ENCODE measurements at places on chromosomes 4 and X. TPM values are rescaled to one million over a fixed set of nuclear protein-coding genes. Genes with fewer than 3 reads are reported as not detected.

RAPGEF2 gene
- 55.6 TPM for total RNA-seq

GRCh38 chr4:109723110-109723509 is 6.8 kb downstream of the PLA2G12A start:
- DNase-seq: no peak

DNA sequence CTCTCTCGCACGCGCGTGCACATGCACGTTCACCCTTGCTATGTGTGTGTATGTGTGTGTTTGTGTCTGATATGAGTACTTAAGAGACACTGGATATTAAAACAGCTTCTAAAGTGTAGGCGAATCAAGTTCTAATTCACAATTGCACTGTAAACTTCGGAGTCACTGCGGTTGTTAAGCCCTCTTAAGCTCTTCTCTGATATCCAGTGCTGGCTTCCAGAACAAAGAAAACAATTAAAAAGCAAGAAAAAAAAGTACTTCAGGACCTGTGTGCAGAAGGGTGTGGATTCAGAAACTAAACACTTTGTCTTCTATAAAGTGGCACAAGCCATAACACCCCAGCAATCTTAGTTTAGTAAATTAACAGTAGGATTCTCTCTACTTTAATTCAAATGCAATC is 300.2 kb downstream of the PCDH7 start:
- DNase-seq: no peak

DNA sequence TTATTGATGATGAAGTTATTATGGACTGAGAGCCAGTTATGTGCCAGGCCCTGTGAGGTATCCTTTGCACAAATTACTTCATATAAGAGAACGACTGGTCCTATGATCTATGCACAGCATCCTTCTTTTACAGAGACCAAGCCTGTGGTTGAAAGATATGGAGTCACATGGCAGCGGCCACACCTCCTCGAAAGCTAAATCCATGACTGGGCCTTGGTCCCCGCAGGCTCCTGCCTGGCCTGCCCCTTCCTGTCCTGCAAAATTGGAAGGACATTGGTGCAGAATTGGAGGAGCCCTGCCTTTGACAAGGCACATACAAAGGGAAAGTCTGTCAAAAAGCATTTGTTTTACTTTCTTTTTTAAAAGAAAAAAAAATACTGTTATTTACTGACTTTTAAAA is 18.3 kb downstream of the SORBS2 start:
- DNase-seq: peak; percentile 45

FAM9C gene
- not detected for total RNA-seq

DNA sequence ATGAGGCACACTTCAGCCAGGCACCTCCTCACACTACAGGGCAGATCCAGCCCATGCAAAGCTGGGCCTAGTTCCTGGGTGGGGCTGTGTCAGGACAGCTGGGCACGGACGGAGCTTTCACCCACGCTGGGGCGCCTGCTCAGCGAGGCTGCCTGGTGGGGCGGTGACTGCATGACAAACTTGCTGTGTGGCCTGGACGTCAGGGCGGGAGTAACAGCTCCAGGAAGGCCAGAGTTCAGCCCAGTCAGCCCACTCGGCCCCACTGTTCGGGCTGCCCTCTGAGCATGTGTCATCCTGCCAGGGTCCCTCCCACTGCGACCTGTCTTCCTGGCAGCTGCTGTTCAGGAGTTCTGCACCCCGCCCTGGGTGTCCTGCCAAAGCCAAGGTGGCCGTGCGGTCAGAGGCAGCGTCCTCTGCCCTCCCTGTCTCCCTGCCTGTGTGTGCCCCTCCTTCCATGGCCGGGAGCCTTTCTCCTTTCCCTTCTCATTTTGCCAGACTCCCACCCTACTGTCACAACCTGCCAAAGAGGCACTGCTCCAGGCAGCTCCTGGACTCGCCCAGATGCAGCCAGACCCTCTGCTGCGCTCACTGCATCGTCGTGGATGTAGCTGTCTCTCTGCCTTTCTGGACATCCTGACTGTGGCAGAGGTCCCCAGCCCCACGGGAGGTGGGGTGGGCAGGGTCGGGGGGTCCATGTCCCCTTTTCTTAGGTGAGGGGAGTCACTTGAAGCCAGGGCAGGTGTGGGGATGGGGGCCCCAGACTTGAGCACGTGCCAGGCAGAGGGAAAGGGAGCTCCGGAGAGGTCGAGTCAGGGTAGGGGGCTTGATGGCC is 33.0 kb upstream of the KIAA0232 start:
- DNase-seq: no peak

USP26 gene
- total RNA-seq: not detected

Data from esophagus muscularis mucosa (tissue), 4 donors.